ENCODE measurements at places on chromosomes 5 and 9.

DNA sequence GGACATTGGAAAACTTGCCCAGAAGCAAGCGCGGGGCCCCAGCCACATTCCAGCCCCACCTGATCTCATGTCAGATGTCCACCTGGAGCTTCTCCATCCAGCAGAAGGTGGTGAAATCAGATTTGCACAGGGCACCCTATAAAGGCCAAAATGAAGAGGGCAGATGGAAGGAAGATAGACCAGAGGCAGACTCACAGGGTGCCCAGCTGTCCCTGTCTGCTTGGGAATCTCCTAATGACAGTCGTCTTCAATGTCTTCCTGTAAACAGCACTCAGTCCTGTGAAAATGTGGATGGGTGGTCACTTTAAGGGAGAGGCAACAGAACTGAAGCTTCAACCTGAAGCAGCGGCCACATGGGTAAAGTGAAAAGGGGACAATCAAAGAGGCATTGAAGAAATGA is 607.5 kb downstream of the IRX1 start:
- DNase-seq: no peak

- DNase-seq: peak; percentile 31
Observed at GRCh38 chr5:44774279-44774880, 34.4 kb upstream of the MRPS30 start.

- no peak for DNase-seq
Observed at GRCh38 chr9:27431543-27432147, 92.4 kb upstream of the IFNK start.

DNA sequence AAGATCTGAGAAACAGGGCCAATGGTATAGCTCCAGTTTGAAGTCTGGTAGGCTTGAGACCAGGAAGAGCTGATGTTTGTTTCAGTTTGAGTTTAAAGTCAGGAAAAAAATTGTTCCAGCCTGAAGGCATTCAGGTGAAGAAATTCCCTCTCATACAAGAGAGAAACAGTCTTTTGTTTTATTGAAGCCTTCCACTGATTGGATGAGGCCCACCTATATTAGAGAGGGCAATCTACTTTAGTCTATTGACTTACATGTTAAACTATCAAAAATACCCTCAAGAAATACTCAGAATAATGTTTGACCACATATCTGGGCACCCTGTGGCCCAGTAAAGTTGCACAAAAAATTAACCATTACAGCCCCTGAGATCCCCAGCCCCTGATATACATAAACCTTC is 5.2 kb upstream of the DEPDC1B start:
- no peak for DNase-seq

- no peak for DNase-seq
Observed at GRCh38 chr9:1460143-1460769, 410.1 kb downstream of the DMRT2 start.

GRCh38 chr5:58452566-58453258 is 7.2 kb downstream of the PLK2 start:
- DNase-seq: no peak

- no peak for DNase-seq
Observed at GRCh38 chr5:88821161-88821560, 61.8 kb downstream of the MEF2C start.

GRCh38 chr5:53962306-53962705 is 348.1 kb downstream of the ARL15 start:
- no peak for DNase-seq

DNA sequence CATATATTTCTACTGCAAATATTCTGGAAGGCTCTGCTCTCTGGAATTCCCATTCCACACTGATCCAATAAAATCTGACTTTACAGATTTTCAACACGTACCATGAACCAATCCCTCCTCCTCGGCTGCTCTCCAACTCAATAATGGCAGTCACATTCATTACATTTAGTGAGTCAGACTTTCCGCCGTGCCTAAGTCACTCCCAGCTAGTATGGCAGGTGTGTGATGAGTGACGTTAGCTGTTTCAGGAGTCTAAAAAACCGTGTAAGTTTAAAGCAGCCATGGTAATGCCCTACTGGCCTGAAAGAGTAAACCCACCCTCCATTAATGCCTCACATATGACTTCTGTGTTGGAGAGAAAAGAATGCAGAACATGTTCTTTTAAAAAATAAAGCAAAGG is 3.3 kb downstream of the FBN2 start:
- DNase-seq: no peak

- no peak for DNase-seq
Observed at GRCh38 chr9:74697535-74697934, 190.2 kb downstream of the TRPM6 start.

DNA sequence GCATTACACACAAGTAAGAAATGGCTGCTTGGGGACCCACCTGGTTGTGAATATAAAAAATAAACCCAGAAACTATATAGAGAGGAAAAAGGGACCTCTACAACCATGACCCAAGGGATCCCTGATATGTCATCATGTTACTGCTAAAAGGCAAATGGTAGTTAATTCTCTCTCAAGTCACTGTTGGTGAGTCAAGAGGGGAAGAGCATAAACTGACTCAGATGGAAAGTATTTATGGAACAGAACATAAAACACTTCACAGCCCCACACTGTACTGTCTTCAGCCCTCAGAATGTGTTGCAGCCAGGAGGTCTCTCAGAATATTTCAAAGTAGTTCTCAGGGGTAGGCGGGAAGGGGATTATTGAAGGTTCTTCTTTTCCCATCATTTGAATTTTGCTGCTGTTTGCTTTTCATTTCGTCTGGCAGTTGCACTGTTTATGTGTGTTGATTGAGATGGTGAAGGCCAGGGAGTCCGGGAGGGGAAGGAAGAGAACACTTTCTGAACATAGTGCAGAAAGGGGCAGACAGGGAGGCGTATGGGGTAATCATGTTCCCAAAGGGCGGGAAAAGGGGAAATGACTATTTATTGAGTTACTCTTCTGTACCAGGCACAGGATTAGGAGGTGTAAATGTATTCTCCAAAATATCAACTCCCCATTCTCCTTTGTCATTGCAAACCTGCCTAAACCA is 85.5 kb downstream of the TEK start:
- DNase-seq: peak; percentile 55

GRCh38 chr9:124267271-124267807 is 9.6 kb downstream of the NEK6 start:
- no peak for DNase-seq

DNA sequence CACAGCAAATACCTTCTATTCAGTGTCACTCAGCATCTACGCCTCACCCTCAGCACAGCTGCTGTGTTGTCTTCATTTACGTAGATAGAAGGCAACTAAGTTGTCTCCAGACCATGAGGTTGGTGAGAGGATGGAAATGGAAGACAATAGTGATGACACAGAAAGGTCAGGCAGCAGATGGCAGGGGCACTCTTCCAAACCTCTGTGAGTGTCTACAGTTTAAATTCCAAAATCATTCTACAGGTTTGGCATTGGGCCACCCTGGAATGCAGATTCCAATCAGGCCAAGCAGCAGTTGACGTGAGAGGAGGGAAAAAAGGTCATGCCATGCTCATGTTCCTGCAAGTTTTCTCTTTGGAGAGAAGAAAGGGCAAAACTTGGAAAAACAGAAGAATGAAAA is 68.7 kb upstream of the ADAMTSL1 start:
- peak; percentile 52 for DNase-seq

DNA sequence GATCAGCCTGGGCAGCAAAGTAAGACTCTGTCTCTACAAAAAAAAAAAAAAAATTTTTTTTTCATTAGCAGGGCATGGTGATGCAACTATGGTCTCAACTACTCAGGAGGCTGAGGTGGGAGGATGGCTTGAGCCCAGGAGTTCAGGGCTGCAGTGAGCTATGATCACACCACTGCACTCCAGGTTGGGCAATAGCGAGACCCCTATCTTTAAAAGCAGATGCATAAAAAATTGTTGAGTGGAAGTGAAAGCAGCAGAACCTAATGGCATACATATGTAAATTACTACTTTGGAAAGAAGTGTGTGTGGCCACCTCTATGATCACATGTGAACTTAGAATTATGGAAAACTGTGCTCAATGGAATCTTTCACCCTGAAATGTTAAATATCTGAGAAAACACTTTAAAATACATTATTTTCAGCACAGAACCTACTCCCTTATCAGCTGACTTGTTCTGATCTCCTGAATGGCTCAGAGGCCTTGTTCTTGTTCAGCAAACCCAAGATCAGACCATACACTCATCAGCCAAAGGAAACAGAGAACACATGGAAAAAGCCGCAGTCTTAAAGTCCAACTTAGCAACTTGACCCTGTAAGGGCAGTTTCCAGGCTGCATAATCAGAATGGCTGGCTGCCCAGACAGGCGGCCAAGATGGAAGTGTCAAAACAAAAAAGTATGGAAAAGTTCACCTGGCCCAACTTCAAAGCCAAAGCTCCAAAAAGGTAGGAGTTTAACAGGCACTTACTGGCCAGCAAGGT is 56.5 kb downstream of the SIL1 start:
- no peak for DNase-seq

- no peak for DNase-seq
Observed at GRCh38 chr5:160075073-160075472, 44.2 kb downstream of the PWWP2A start.

- peak; percentile 57 for DNase-seq
Observed at GRCh38 chr5:32692036-32692746, 18.9 kb upstream of the NPR3 start.

DNA sequence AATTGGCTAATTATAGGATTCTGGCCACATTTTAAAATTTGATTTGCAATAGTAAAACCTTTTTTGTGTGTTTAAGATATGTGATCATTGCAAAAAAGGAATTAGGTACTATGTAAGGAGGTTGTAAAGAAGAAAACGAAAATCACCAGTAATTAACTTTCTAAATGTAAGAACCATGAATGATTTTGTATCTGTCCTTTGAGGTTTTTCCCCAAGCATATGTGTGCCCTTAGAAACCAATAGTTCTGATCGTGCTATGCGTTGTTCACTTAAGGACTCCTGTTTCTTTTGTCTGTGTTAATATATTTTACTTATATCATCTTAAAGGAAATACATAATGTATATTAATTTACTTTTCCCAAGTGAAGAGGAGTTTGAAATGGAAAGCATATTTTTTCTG is 410.2 kb downstream of the PSAT1 start:
- no peak for DNase-seq

DNA sequence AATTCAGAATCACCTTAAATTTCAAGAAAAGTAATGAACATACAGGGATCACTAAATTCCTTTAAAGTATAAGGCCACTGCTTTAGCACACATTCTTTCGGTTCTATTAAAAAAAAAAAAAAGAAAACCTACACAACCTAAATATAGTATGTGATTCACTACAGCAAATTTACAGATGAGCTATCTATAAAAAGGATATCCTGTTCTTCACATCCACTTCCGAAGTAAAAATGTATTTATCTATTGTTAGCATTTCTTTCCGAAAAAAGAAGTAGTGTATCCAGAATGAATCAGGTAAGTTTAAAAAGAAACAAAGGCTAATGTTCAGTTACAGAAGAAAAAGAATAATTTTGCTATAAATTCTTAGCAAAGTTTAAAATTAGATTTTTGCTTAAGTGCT is 70.2 kb downstream of the ECPAS start:
- no peak for DNase-seq

DNA sequence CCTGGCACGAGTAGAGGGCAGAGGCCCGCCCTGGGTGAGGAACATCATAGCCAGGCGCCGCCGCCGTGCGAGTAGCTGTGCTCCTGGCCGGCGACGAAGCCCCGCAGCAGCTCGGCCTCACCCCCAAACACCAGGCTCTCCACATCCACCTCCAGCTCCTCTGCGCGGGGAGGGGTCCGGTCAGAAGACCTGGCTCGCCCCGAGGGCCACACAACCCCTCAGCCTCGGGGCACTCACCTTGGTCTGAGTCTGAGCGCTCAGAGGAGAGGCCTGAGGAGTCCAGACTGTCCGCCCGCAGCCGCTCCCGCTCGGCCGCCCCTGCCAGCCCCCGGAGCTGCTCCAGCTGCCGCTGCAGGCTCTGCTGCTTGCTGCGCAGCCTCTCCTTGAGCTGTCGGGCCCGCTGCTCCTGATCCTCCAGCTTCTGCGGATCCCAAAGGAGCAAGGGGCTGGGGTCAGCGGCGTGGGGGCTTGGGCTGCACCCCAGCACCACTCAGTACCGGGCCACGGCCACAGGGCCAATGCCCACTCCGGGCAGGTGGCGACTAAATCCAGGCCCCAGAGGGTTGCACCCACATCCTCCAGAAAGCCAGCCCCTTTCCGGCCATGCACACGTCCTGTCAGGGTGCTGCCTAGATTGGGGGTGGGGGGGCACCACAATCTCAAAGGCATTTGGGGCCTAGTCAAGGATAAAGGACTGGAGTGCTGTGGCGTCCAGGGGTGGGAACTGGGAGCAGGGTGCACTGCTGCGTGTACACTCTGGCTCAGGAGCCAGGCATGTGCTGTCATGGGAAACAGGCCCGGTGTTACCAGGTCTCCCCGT is 3.9 kb downstream of the MXD3 start:
- no peak for DNase-seq

GRCh38 chr5:133778636-133779035 is 166.3 kb upstream of the FSTL4 start:
- no peak for DNase-seq

- DNase-seq: no peak
Observed at GRCh38 chr5:2441495-2442180, 309.8 kb downstream of the IRX2 start.

- DNase-seq: no peak
Observed at GRCh38 chr9:92648474-92648971, 21.4 kb downstream of the IPPK start.

GRCh38 chr5:38471709-38472108 is 84.7 kb downstream of the LIFR start:
- DNase-seq: no peak

GRCh38 chr5:31415009-31415923 is 116.6 kb downstream of the DROSHA start:
- DNase-seq: no peak

- no peak for DNase-seq
Observed at GRCh38 chr9:82134010-82134409, 145.4 kb downstream of the SPATA31D1 start.

- no peak for DNase-seq
Observed at GRCh38 chr9:8491563-8491962, 692.0 kb upstream of the DMAC1 start.

- no peak for DNase-seq
Observed at GRCh38 chr9:96556701-96557461, 62.8 kb downstream of the CDC14B start.

GRCh38 chr5:149936700-149937091 is 7.9 kb downstream of the PDE6A start:
- no peak for DNase-seq

GRCh38 chr5:32059761-32060530 is 114.2 kb downstream of the GOLPH3 start:
- DNase-seq: no peak

DNA sequence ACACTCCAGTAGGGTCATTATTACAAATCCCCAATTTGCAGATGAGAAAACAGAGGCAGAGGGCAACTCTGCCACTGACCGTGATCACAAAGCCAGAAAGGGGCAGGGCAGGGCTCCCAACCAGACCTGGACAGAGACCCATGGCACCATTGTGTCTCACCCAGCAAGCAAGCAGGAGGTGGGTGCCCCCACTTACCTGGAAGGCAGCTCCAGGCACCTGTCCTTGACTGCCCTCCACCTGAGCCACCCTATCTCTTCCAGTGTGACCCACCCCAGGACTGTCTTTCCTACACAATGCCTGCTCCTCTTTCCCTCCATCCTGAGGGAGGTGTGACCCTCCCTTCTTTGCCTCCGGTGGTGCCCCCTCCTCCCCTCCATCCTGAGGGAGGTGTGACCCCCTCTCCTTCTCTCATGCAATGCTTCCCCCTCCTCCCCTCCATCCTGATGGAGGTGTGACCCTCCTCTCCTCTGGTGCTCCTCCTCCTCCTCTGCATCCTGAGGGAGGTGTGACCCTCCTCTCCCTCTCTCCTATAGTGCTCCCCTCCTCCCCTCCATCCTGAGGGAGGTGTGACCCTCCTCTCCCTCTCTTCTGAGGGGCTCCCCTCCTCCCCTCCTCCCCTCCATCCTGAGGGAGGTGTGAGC is 198.0 kb downstream of the MED10 start:
- DNase-seq: no peak

Measured in HS-27A (cell line).